ENCODE measurements at places on chromosomes 2 and 18.

GRCh38 chr2:187102381-187102780 is 253.4 kb upstream of the ZSWIM2 start:
- DNase-seq = no peak

- DNase-seq = no peak
Measured at GRCh38 chr2:221792971-221793521, 220.9 kb upstream of the EPHA4 start.

- DNase-seq = no peak
Measured at GRCh38 chr2:42951263-42951938, 159.0 kb upstream of the HAAO start.

DNA sequence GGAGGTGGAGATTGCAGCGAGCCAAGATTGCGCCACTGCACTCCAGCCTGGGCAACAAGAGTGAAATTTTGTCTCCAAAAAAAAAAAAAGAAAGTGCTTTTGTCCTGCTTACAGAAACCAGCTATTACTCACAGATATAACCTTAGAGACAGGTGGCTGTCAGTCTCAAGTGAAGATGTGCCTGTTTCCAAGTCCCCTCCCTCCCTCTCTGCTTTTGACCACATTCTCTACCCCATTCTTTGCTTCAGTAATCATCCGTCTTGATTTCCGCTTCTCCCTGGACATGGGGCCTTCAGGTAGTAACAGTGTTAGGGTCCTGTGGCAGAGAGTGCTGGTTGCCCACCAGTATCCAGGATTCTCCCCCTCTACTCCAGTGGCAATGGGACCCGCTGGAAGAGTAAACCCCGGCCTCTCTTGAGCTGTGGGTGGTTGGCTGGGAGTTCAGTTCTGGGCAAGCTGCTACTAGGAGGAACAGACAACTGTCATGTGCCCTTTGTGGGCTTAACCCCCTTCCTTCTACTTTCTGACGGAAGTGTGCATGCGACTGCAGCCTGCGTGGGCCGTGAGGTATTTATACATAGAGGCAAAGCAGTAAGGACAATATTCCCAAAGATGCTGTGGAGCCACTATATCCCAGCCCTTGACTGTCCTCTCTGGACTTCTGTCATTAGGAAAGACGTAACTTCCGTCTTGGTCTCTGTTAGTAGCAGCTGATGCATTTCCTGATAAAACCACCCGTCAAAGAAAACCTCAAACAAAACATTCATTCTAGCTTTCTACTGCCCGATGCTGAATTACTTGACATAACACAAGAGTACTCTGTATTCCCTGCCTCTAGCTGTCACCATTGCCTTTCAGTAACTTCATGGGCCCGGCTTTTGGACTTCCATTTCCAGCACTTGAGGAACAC is 17.8 kb downstream of the PDCL3 start:
- DNase-seq = peak; percentile 55

DNA sequence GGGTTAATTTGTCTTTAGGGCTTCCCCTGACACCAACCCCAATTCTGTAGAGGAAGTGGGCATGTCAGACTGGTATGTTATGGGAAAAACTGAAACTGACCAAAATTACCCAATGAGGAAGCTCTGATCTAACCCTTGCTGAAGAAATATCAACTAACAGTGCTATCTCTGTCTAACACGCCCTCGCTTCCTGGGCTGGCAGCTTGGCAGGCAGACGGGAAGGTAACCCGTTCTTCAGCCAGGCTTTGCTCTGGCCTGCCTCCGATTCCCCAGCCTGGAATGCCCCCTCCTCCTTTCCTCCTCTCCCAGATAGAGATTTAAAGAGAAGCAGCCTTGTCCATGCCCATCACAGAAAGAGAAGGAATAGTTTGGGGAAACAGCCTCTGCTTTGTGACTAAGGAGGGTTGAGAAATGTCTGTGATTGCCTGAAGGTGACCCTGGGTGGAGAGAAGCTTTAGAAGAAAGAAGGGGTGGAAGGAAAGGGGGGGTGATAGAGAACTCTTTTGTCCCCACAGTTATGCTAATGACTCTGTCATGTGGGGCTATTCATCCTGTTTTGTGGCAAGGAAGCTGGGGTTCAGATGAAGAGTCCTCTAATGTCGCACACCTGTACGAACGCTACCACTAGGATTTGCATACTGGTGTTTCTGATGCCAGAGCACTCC is 15.4 kb downstream of the HK2 start:
- DNase-seq = peak; percentile 41

DNA sequence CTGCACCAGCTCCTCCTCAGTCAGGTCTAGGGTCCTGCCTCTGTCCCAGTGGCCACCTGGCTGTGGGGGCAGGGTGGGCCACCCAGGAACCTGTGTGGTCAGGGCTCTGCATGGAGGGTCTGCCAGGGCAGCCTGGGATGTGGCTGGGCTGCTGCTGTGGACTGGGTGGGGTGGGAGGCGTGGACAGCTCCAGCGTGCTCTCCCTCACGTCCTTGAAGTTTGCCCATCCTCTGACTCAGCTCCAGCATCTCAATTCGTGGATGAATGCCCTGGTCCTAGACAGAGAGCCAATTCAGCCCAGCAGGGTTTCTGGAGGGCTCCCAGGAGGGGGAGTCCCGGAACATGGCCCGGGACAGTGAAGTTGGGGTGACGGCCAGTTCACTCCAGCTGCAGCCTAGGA is 64.3 kb upstream of the EPAS1 start:
- no peak for DNase-seq

GRCh38 chr2:85801871-85802270 is 48.1 kb downstream of the ATOH8 start:
- peak; percentile 13 for DNase-seq

GRCh38 chr2:137715731-137716191 is 248.5 kb upstream of the HNMT start:
- DNase-seq = no peak

- DNase-seq = no peak
Measured at GRCh38 chr18:21262979-21263378, 20.9 kb downstream of the GREB1L start.
